Renal cortical epithelial cell (primary cell): ENCODE measurements at places on chromosomes 2 and 18. TPM values are rescaled to one million over a fixed set of nuclear protein-coding genes. Genes with fewer than 3 reads are reported as not detected.

DNA sequence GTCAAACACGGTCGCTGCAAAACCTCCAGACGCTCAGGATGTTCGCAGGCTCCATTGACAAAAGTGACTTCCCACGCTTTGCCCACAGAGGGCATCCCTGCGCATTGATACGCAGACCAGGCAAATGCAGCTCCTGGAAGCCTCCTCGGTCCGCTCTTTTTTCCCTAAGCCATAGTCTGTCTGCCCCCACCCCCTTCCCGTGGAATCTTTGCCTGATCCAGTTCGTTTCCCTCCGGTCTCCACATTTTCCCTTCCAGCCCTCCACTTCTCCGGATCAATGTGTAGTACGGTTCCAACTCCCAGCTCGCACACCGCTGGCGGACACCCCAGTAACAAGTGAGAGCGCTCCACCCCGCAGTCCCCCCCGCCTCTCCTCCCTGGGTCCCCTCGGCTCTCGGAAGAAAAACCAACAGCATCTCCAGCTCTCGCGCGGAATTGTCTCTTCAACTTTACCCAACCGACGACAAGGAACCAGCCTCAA lies at the start of gene DCC:
Gene DCC (plus strand): TSS at position 307 of the 481 bp plus-strand sequence. CDS start 591 bp downstream, outside the sequence.
- peak; percentile 29 for DNase-seq

GRCh38 chr2:217070611-217071010 lies 210.7 kb upstream of the TNP1 start:
- no peak for DNase-seq

DNA sequence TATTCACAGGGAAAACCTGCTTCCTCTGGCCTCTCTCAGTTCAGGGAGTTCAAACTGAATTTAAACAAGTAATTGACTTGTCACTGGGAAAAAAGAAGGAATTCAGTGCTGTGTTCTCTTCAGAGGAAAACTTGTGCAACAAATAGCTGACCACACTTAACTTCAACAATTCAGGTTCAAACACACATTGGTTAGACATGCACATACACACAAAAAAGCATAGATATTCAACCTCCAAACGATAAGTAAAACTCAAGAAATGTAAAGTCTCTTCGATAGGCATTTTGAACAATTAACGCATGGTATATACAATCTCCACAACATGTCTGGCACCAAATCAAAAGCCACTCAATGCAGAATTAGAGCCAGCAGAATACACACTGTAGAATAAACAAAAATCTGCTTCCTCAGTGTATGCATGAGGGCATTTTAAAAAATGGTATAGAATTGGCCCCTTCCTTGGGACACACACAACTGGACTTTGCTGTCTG lies 269.0 kb downstream of the TCF4 start:
- DNase-seq, result no peak

DNA sequence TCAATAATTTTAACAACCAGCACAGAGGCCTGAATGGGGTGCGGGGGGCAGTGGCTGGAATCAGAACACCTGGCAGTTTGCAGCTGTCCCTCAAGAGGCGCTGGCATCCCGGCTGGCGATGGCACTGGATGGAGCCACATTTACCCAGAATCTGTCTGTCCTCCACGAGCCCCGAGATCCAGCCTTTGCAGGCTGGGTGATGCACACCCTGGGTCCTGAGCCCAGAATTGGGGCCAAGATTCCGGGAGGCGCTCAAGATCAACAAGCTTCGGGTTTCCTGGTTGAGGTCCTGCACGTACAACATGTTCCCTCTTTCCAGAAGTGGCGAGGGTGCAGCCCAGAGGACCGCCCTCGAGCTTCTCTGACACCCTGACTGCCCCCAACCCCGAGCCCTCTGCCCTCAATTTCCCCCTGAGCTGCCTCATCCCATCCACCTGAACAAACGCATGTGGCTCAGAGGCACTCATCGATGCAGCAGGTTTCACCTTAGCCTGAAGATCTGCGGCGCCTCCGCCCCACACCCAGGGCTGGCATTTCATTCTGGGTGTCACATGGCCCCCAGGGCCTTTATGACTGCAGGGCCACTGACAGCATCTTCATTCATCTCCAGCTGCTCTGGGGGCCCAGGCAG lies 97.5 kb downstream of the TFCP2L1 start:
- DNase-seq, result no peak

DNA sequence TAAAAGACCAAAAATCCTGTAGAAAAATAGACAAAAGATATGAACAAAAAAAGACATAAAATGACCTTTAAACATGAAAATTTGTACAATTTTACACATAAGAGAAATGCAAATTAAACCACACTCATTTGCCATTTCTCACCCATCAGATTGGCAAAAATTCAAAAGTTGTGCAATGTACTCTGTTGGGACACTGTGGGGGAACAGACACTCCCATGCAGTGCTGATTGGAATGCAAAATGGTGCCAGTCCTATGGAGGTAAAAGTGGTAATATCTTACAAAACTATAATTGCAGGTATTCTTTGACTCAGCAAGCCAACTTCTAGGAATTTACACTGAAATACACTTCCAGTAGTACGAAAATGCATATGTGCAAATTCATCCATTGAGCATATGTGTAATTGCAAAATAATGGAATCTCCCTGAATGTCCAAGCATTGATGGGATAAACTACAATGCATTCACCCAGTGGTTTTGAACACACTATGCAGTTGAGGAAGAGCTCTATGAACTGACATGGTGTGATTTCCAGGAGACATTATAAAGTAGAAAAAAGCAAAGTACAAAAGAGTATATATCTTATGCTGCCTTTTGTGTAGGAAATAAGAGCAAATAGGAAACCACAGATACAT lies 201.8 kb upstream of the ZNF521 start:
- no peak for DNase-seq

DNA sequence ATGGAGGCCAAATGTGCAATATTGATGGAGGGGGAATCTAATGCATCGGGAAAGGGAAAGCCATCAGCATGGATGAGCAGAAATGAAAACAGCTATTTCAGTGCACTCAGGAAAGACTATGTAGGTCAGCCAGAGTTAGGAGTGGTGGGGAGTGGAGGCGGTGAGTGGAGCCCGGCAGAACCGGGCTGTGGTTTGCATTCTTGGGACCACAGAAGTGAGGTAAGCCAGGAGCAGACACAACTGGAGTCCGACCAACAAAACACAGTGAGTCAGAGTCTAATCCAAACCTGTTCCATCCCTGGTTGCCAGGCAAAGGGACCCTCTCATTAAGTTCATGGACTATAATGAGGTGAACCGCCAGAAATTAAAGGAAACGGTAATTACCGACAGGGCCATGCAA lies 61.1 kb upstream of the RAB12 start:
- peak; percentile 79 for DNase-seq

DNA sequence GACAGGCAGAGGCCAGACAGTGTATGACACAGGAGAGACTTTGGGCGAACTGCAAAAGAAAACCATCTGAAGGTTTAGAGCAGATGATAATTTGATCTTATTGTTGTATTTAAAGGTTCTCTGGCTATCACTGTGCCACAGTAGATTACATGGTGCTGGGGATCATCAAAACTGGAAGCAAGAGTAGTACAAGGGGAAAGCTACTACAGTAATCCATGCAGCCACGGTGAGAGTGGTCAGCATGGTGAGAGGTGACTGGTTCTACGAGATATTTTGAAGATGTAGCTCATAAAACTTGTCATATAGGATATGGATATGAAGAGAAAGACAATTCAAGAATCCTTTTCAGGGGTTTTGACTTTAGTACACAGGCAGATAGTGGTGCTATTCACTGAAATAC lies 194.8 kb upstream of the GULP1 start:
- no peak for DNase-seq

DNA sequence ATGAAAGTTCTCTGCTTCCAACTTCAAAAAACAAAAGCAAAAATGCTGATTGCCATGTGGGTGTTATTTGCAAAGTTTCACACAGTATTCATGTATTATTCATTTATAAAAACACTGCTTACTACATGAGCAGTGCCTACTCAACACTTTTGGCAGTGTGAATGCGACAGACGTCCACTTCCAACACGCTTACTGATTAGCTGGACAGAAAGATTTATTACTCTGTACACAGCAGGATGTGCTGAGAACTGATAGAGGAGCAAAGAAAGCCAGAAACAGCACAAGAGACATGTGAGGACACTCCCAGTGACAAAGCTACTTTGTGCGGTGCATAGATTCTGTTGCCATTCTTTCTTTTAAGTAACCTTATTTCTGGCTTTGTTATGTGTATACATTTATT lies 258.8 kb downstream of the DLGAP1 start:
- DNase-seq, result no peak

DNA sequence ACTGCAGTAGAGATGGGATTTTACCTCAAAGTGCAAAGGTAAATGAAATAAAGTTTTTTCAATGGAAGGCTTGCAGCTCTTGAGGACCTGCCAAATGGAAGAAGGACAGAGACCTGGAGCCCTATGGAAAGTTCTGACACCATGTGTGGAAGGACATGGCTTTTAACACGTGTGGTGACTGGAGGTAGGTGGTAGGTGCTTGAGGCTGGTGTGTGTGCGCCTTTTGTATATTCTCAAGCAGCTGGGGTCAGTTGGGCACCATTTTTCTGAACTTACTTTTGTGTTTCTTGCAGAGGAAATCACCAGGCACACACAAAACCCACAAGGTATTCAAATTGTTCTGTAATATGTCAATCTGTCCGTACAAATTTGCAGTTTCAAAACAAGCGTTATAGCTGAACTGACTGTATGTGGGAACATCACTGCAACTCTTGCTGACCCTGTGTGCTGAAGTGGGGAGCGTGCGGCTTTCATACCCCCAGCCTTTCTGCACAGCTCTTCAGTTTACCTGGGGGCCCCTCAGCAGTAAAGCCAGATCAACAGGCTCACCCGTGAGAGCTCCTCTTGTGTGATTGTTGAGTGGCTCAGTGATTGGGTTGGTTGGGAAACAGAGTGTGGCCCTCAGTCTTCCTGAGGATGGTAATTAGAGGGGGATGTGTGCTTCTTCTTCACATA lies 363 bp downstream of the GREB1 start:
- DNase-seq, result no peak

DNA sequence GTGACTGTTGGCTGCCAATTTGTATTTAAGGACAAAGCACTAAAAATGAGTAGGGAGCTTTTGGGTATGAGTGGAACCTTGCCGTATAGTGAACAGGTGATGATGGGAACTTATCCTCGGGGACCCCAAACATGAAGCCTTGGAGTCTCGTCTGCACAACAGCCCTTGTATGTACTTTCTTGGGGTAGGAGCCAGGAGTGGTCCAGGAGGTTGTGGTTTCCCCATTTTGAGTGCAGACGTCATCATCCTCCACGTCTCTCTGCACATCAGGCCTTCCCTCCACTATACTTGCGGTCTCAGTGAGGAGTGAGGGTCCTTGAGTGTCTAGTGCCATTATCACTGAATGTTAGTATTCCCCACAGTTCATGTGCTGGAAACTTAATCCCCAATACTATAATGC lies 101.5 kb upstream of the HS6ST1 start:
- no peak for DNase-seq

DNA sequence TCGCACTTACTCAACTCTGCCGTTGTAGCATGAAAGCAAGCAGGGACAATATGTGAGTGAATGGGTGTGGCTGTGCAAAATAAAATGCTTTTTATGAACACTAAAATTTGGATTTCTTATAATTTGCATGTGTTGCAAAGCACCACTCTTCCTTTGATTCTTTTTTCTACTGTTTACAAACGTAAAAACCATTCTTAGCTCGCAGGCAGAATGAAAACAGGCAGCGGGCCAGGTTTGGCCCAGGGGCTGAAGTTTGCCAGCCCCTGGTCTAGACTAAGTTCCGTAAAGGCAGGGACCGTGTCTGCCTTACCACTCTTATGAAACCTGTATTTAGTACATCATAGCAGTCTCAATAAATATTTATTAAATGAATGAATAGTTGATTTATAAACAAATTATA lies 83.7 kb upstream of the SPATS2L start:
- no peak for DNase-seq

- no peak for DNase-seq
Measured at GRCh38 chr2:32963941-32964340, 17.2 kb downstream of the LTBP1 start.

DNA sequence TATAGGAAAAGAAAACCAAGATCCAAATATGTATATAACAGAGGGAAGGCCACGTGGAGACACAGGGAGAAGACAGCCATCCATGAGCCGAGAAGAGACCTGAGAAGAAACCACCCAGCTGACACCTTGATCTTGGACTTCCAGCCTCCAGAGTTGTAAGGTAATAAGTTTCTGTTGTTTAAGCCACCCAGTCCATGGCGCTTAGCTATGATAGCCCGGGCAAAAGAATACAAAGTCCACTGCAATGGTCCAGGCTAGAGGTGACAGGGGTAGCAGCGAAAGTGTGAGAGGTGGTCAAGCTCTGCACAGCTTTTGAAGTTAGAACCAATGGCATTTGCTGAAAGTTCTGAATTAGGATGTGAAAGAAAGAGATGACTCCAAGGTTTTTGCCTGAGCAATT lies 2.8 kb downstream of the MYOM1 start:
- DNase-seq, result no peak

GRCh38 chr2:60540074-60540473 lies 13.4 kb downstream of the BCL11A start:
- DNase-seq, result no peak

GRCh38 chr2:98753801-98754200 lies 22.9 kb upstream of the MGAT4A start:
- no peak for DNase-seq

GRCh38 chr2:172381275-172382027 lies 45.9 kb upstream of the ITGA6 start:
- DNase-seq, result no peak

DNA sequence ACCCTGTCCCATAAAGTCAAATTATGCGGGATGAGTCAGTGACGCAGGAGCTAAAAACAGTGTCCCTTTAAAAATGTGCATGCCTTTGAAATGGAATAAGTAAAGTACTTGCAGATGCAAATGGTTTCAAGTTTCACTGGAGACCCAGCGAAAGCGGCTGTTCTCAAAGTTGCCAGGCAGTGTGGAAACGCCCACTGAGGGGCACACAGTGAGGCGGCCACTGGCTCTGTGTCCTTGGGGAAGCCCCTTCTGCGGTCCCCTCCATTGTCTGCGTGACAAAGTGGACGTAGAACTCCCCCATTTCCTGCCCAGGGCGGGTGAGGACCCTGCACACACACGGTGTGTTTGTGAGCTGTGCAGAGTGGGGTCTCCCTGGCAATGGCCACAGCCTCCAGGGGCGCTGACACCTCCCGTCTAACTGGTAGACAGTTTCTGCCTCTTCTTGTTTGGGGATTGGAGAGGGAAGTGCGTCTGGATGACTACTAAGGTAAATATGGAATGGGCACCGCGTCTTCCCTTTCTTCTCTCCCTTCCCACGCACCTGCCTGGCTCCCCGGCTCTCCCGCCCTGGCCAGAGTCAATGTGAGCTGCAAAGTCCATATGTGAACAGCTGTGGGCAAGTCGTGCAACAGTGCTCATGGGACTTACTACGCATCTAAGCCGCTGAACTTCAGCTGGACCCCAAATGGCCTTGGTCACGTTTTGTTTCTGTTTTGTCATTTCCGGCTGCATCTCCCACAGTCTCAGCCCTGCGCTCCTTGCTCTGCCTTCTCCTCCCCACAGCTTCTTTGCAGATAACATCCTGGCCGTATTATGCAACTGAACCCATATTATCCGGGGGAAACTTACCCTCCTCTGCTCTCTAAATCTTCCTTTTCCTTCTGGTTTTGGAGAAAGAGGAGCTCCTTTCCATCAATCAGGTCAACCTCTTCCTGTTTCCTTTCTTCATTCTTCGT lies 33.7 kb upstream of the ZNF516 start:
- peak; percentile 23 for DNase-seq

AGXT gene
- total RNA-seq, result not detected in 2 replicates

GCG gene
- not detected in 2 replicates for total RNA-seq

YES1 gene
- total RNA-seq, result 173 and 253 TPM in 2 replicates

SLC11A1 gene
- 0.05 TPM in 1 of 2 replicates, not detected in the other for total RNA-seq

HOXD12 gene
- not detected in 2 replicates for total RNA-seq

HYCC2 gene
- 10.9 and 17.1 TPM in 2 replicates for total RNA-seq

ABCB11 gene
- total RNA-seq, result not detected in 2 replicates

ATP6V1B1 gene
- 0.89 TPM in 1 of 2 replicates, not detected in the other for total RNA-seq

DAPL1 gene
- total RNA-seq, result 2.0 TPM in 1 of 2 replicates, not detected in the other
